NCI-H2081 (cell line): ENCODE measurements at places on chromosomes 2 and 18.

- DNase-seq, result peak; percentile 25
Observed at GRCh38 chr18:53698907-53699306, 525.6 kb downstream of the MBD2 start.

- DNase-seq, result no peak
Observed at GRCh38 chr2:205571360-205571959, 110.8 kb upstream of the NRP2 start.

DNA sequence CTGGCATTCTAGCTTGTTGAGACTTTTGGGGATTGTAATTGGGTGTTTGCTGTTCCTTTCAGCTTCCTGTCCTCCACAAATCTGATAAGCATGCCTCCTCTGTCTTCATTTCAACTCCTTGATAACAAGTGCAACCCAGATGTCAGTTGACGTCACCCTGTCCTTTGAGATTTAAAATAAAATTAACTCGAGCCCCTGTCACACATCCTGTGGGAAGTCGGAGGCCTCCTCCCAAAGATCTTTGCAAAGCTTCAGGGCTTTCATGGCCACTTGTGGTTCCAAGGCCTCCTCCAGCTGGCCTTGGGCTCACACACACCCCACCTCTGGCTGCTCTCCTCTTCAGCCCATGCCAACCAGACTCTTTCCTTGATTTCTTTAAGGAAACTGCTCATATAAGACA, 69.9 kb upstream of the ITGA6 start:
- DNase-seq, result no peak

GRCh38 chr2:201472411-201472810, 20.9 kb downstream of the STRADB start:
- DNase-seq, result no peak

DNA sequence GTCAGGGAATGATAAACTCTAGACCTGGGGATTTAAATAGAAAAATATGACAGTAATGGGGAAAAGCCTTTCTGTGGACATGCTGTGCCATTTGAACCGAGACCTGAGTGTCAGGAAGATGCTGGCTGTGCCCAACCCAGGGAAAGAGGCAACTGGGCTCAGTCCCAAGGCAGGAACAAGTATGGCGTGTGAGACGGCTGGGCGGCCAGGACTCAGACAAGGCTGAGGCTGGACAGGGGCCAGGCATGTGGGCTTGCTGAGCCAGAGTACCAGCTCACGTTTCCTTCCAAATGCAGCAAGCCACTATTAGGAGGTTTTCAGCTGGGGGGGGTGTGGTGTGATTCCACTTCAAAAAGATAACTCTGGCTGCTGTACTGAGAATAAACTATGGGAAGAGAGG, 92.4 kb downstream of the INPP5D start:
- peak; percentile 7 for DNase-seq

- DNase-seq, result no peak
Observed at GRCh38 chr18:7232218-7232617, 1.3 kb downstream of the LRRC30 start.

- no peak for DNase-seq
Observed at GRCh38 chr2:48790407-48791170, 35.1 kb upstream of the LHCGR start.

DNA sequence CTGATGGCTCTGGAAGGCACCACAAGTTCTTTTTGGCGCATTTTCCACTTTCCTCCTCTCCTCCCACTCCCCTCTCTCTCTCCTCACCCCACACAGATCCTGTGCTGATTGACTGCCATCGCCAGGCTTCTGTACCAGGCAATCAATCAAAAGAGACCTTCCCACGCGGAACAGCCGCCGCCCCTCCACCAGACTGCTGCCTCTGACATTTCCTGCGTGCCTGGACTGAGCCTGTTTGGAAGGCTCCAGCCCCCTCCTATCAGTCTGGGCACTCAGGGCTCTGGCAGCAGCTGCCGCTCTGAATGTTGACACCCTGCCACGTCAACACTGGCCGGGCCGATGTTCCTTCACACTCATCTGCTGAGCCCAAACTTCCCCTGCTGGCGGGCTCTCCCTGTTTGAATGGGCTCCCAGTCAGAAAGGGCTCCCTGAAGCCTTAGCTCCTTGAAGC, 467.7 kb downstream of the EPHA4 start:
- peak; percentile 18 for DNase-seq

- DNase-seq, result no peak
Observed at GRCh38 chr2:234269769-234270204, 219.3 kb downstream of the SPP2 start.

DNA sequence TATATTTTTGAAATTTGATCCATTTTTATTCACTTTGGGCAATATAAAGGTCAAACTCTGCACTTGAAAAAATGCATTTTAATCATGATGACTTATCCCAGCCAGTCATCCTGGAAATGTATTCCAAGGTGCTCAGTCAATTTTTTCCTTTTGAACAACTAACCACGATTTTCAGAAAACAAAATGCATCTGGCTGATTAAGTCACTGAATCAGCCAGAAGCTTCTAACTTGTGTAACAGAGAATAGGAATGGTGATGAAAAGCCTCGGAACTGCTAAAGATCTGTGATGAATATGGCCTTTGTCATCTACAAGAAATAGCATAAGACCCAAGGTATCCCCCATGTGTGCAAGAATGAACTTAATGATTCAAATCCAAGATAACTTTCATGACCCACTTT, 572.7 kb downstream of the EPHA4 start:
- DNase-seq, result no peak

GRCh38 chr2:66438498-66438833, 3.5 kb downstream of the MEIS1 start:
- DNase-seq, result no peak

DNA sequence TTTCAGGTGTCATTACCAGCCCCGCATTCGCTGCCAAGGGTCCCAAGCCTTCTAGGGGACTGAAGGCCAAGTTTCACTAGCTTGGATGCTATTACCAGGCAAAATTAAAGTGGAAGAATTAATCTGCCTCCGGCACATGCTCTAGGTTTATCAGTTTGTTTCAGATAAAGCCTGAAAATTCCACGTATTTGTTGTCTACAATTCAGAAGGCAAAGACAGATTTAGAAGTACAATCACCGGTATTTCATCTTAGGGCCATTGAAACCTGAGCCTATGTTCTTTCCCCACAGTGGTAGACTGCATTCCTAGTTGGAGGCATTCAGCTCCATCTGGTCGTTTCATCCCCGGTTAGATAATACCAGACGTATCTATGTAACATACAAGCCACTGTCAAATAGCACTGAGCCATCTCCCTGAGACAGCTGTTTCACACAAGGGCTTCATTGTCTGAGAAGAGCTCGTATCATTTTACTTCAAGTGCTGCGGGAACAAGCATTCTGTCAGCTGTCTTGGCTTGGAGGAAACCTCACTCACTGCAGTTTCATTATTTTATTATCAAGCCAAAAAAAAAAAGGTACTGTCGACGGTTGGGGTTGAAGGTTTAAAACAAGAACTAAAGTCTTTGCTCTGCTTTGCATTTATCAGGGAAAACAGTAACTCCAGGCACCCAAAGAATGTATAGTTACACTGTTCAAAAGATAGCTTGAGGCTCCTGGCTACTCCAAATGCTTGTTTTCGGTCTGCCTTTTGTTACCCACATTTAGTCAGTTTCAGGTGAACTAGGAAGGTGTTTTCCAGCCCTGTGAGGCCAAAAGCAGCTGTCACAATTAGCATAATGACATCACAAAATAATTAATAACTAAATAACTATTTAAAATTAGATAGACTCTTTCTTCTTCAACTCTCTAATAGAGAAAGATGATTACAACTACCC, 76.7 kb downstream of the TGIF1 start:
- DNase-seq, result peak; percentile 40

GRCh38 chr2:14861181-14861580, 228.7 kb downstream of the LRATD1 start:
- no peak for DNase-seq

DNA sequence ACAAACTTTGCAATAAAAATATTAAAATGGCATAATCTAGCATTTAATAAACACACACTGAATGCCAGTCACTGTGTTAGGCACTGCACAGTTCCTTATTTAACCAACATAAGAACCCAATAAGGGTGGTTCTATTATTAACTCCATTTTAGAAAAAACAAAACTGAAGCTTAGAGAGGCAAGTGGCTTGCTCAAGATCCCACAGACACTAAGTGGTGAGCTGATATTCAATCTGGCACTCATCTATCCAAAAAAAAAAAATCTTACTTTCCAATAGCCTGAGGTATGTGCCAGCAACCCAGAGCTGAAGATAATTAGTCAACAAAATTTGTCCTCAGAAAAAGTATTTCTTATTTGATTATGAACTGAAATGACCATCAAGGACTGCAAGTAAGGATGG, 799 bp downstream of the CYTIP start:
- DNase-seq, result no peak

- no peak for DNase-seq
Observed at GRCh38 chr18:74175658-74176057, 27.3 kb downstream of the TIMM21 start.

DNA sequence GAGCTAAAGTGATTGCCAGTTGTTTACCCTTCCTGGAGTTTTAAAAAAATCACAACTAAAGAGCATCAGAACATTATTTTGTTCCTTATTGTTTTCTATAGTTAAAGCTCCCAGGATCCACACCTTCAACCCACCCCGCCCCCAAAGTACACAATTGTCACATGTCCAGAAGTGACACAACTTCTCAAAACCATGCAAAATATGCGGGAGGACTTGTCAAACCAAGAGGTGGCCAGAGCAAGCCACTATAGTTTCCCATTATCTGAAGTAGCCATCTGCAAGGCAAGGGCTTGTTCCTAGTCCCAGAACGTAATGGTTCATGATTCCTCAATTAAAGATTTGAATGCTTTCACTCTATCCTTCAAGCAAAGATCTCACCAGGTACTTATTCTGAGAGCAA, 9.9 kb upstream of the INO80C start:
- no peak for DNase-seq

DNA sequence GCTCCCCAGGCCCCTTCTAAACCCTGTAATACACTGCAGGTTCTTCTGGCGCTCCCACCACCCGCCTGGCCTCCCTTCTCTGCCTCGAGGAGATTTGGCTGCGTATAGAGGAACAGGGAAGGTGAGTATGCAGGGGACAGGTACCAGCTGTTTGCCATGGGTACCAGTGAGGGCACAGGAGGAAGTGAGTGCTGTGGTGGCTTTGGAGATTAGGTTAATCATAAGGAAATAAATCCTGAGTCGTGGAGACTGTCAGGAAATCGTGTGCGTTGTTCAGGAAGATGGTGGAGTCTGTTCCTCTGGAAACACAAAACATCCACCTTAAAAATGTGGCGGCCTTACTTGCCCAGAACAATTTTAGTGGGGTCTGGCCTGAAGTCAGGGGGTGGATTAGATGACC, 230.4 kb downstream of the FAM210A start:
- DNase-seq, result no peak

DNA sequence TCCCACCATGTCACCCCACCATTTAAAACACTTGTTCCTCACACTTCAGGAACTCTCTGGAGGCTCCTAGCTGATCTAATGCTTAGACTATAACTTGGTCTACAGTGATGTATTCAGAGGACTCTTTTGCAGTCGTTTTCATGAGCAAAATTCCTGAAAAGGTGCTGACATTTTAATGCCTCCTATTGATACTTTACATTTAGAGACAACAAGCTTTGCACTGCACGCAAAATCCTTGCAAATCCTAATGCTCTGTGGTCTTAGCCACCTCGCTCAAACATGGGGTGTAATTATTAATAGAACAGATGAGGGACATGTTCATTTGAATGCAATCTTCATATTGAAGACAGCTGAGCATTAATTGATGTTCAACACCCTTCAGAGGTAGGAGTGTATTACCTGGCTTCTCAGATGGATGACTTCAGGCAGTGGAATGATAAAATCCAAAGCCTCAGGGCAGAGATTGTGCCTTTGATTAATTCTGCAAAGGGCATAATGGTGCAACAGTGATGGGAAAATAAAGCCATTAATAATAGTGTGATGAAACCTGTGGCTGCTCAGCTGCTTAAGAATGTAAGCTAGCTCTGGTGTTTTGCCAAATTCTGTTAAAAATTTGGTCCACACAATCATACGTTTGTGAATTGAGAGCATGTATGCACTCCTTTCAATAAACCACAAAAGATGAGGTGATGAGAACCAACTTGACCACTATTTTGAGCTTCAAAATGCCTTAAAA, 5.4 kb downstream of the CTAGE1 start:
- no peak for DNase-seq

GRCh38 chr2:70827388-70827787, 7.0 kb upstream of the CLEC4F start:
- no peak for DNase-seq

GRCh38 chr2:3641841-3642421, 16.1 kb upstream of the ALLC start:
- DNase-seq, result no peak

- DNase-seq, result no peak
Observed at GRCh38 chr2:240405133-240405532, 30.3 kb upstream of the GPC1 start.

DNA sequence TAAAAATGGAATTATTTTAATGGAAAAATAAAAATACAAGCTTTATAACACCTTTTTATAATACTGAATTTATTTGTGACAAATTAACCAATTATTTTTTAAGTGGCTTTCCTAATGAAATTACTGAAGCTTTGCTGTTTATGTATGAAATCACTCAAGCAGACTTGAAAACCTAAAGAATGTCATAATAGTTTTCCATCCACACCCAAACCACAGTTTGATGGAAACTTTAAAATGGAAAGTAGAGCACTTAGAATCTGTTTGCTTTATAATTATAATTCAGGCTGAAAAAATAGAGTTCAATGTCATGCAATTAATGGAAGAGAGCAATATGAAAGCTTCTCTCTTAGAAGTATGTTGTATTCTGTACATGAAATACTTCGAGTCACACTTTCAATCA, 31.6 kb upstream of the WDR75 start:
- DNase-seq, result no peak

DNA sequence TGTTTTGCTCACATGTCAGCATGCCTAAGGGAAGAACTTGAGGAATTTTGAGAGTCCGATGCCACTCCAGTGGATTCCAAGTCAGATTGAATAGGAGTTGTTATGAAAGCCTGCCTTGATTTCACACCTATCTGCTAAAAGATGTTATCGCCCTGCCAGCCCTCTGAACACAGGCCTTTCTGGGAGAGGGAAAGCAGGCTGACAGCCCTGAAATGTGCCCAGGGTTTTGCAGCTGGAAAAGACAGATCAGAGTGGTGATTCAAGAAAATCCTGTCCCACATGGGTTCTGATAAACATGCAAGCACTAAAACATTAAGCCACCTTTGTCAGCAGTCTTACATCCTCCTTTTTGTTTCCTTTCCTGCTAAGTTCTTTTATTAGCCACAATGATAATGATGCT, 1752.9 kb upstream of the CELF4 start:
- no peak for DNase-seq

DNA sequence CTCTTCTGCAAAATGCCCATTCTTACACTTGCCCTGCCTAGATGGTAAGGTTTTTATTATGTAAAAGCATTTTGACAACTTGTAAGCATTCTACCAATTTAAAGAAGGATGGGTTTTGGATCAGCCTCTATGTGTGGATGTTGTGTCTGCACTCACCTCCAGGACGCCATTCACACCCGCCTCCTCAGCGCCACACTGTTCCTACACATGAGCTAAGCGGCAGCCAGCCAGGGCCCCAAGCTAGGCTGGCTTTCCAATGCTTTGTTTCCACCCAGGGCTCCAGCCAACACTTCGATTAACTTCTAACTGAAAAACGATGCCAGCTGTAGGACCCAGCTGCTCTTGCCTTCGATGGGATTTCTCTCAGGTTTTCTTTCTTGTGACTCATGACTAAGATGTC, 73.3 kb upstream of the FZD7 start:
- DNase-seq, result no peak

GRCh38 chr18:57974585-57975265, 69.3 kb upstream of the NEDD4L start:
- DNase-seq, result no peak

GRCh38 chr2:129918604-129919003, 60.9 kb upstream of the RAB6C start:
- DNase-seq, result no peak

GRCh38 chr18:79465392-79465991, 69.8 kb downstream of the NFATC1 start:
- no peak for DNase-seq
